Pancreas (tissue), 10 donors: ENCODE measurements at places on chromosomes 13 and 19. TPM values are rescaled to one million over a fixed set of nuclear protein-coding genes. Genes with fewer than 3 reads are reported as not detected.

The SPTBN4 gene
- 23.9 TPM for polyA plus RNA-seq

- no peaks in the 10 kb centered on the region for H3K4me1 ChIP-seq
- H3K27ac ChIP-seq: no peak overlapping the region
- no peak for DNase-seq
- H3K4me3 ChIP-seq: no peak overlapping the region
- no peaks in the 10 kb centered on the region for H3K36me3 ChIP-seq
These were observed 17.7 kb upstream of the SEMA6B start for GRCh38 chr19:4577020-4577782.

The LPAR2 gene
- 24.2 TPM for polyA plus RNA-seq

The THSD8 gene
- 2.0 TPM for polyA plus RNA-seq

The PRTN3 gene
- not detected for polyA plus RNA-seq

The KLF1 gene
- polyA plus RNA-seq: not detected
